ENCODE measurements at places on chromosomes 13 and 19.

DNA sequence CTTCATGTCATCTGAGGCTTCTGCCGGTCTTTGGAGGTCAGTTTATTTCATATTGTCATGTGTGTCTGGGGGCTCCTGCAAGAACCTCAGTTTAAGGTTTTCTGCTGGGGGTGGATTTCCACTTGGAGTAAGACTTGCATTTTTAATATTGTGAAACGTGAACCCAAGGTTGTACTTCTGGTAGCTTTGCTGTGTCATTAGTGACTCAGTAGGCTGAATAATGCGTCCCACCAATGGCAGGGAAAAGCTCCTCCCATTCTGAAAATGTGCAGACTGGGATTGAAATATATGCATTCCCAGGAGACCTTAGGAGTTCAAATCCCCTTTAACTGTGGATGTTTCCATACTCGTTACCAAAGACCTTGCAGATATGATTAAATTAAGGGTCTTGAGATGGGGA lies 46.2 kb downstream of the ING1 start:
- DNase-seq, result no peak

GRCh38 chr19:16566702-16567101 lies 5.5 kb downstream of the SLC35E1 start:
- DNase-seq, result no peak

GRCh38 chr13:50598338-50598737 lies 245.2 kb downstream of the DLEU7 start:
- no peak for DNase-seq

GRCh38 chr13:58085819-58086218 lies 454.3 kb downstream of the PCDH17 start:
- DNase-seq, result peak; percentile 82

DNA sequence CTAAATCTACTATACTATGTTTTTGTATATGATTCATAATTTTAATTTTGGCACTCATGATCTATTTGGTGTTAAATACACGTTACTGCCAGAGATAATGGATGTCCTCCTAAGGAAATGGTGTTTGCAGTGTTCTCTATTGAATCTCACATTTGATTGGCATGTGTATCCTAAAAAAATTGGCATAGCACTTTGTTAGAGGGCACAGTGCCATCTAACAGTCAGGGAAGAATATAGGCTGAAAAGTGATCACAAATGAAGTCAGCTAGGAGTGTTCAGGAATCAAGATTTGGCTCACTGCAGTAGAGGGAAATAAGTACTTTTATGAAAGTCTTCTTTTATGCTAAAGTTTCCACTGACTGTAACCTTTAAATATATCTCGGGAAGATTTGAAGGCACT lies 624.6 kb downstream of the GPC6 start:
- DNase-seq, result no peak

DNA sequence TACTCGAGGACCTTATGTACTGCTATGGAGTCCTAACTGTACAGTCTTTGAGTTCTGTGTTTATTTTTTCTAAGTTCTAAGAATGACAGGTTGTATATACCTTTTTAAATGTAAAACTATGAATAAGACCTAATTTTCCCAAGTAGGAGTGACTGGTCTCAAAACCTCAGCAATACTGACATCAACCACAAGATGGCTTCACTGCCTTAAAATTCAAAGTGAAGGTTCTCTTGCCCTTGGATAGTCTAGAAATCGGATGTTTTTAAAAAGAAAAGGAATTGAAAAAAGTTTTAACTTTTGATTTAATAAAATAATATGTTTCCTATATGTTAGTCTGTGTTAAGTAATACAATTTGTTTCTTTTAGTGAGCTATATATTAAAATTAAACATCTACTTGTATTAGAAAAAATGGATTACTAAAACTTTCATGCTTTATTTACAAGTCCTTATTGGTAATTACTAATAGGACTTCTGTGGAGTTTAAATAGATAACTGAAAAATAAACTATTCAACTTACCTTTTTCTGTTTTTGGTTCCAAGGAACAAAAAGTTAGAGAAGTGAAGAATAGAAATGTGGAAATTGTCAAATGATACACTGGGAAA lies 52.0 kb downstream of the TDRD3 start:
- DNase-seq, result peak; percentile 5

GRCh38 chr13:56352361-56352760 lies 788.4 kb upstream of the PRR20A start:
- no peak for DNase-seq

DNA sequence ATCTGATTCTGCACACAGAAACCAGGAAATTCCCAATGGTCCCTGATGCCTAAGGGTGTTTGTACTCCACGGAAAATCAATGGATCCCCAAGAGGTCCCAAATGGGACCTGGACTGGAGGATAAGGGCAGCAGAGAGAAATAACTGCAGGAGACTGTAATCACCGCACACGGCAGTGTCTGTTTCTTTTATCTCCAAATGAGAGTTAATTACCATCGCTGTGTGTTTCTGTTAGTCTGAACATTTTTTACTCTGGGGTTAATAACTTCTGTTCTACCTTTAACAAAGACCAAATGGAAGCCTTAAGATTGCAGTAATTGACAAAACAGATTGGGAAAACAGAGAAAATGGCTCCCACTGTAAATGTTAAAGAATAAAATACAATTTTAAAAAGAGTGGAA lies 320.9 kb downstream of the DCLK1 start:
- no peak for DNase-seq

- DNase-seq, result no peak
These were observed 36.7 kb upstream of the USPL1 start for GRCh38 chr13:30580852-30581502.

- no peak for DNase-seq
These were observed 26.0 kb upstream of the ZNF331 start for GRCh38 chr19:53511933-53512374.

GRCh38 chr19:42197375-42197817 lies 20.1 kb downstream of the DEDD2 start:
- DNase-seq, result peak; percentile 70

- DNase-seq, result no peak
These were observed at the start of gene CEACAM8 for GRCh38 chr19:42594617-42595489. Gene CEACAM8 (minus strand): TSS chr19:42594924. CDS start chr19:42594828, 96 bp downstream.

- DNase-seq, result no peak
These were observed 109.4 kb downstream of the DPF1 start for GRCh38 chr19:38114651-38115050.

GRCh38 chr19:2507109-2507508 lies 31.2 kb downstream of the GADD45B start:
- DNase-seq, result no peak

DNA sequence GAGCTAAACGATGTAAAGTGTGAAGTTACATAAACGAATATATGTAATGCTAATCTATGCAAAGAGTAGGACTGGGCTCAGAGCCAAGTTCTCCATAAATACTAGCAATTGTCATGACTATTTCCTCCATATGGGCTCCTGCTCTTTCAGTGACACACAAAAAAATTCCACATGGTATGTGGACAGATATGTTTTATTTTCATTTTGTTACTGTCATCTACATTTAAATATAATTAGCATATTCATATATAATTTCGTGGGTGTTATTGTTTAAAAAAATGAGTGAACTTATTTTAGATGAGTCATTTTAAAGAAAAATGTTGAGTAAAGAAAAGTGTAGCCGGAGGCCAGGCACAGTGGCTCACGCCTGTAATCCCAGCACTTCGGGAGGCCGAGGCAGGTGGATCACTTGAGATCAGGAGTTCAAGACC lies 5.0 kb upstream of the IGSF23 start:
- DNase-seq, result no peak

Data from GF-D8 (cell line).